Spinal cord (tissue), 10 donors: ENCODE measurements at places on chromosomes 4 and X. TPM values are rescaled to one million over a fixed set of nuclear protein-coding genes. Genes with fewer than 3 reads are reported as not detected.

TMEM47 gene
- 38.5 TPM for total RNA-seq

BMX gene
- 2.9 TPM for total RNA-seq

TIMP1 gene
- 198 TPM for total RNA-seq

EDNRA gene
- 50.6 TPM for total RNA-seq

RAI2 gene
- total RNA-seq: 1.8 TPM

VCX3A gene
- 0.33 TPM for total RNA-seq

MGARP gene
- 1.1 TPM for total RNA-seq

DNA sequence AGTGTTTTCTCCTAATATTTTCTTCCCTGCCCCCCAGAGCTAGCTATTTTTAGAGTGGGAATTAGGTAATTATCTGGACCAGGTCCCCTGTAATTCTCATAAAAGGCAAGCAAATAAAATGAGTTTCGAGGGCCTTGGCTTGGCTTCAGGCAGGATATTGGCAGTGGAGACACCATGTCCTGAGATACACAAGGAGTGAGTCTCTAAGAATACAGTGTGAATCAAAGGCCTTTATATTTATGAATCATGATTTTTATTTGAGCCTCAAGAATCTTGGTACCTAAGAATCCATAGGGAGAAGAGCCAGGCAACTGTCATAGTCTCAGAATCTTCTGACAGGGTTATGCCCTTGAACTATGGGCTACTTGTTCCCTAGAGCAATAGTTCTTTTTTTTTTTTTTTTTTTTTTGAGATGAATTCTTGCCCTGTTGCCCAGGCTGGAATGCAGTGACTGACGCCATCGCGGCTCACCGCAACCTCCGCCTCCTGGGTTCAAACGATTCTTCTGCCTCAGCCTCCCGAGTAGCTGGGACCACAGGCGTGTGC is 205.4 kb downstream of the LDB2 start:
- no peaks in the 10 kb centered on the region for H3K27me3 ChIP-seq
- no peak overlapping the region for H3K4me3 ChIP-seq
- H3K36me3 ChIP-seq: no peaks in the 10 kb centered on the region
- H3K27ac ChIP-seq: no peak overlapping the region
- H3K4me1 ChIP-seq: no peaks in the 10 kb centered on the region

DNA sequence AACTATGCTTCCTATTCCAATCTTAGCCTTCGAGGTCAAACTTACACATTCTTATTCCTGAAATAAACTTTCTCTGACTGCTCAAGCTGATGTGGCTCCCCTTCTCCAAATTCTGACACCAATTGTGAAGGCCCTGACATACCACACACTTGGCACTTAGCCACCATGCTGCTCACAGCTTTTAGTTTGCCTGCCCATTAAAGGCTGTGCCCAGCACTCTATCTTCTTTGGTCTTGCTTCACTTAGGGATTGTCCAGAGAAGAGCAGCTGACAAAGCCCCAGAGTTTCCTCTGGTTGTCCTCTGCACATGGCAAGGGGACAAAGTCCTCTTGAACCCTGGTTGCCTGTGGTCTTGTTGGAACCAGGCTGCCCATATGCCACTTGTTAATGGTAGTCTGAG is 126.1 kb downstream of the ARHGEF9 start:
- no peaks in the 10 kb centered on the region for H3K4me1 ChIP-seq
- H3K27me3 ChIP-seq: no peaks in the 10 kb centered on the region
- no peak overlapping the region for H3K27ac ChIP-seq

GRCh38 chr4:113270520-113271319 is 221.3 kb downstream of the ANK2 start:
- no peak for DNase-seq
- no peaks in the 10 kb centered on the region for H3K36me3 ChIP-seq
- H3K27me3 ChIP-seq: no peaks in the 10 kb centered on the region
- no peak overlapping the region for H3K27ac ChIP-seq

DNA sequence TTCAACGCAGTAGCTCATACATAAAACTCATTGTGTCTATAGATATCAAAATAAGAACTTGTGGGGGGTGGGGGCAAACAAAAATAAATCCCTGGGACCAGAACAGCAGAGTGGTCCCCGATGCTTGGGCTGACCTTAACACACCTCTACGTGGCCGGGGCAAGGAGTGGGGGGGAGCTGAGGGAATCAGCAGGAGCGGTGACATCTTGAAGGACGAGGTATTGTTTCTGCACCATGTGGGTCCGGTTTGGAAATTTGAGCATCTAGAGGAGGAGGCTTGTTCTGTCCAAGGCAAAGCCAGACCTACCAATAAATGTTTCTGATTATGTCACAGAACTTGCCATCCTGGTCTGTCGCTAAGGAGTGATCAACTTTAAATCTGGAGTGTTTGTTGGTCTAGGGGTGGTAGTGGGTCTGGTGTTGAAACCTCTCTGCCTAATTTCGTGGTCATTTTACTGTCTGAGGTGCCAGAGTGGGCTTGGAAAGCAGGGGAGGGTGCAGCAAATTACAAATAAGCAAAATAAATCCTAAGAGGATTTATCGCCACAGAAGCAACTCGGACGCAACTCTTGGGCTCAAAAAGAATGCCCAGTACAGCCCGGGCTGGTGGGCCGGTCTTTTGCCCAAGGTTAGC is 774 bp upstream of the RAPGEF2 start:
- H3K27me3 ChIP-seq: no peaks in the 10 kb centered on the region
- H3K36me3 ChIP-seq: no peaks in the 10 kb centered on the region
- peaks cover 6% of the 10 kb centered on the region for H3K4me1 ChIP-seq
- peak overlapping the region; percentile 61 for H3K27ac ChIP-seq
- H3K4me3 ChIP-seq: peak overlapping the region; percentile 90

DNA sequence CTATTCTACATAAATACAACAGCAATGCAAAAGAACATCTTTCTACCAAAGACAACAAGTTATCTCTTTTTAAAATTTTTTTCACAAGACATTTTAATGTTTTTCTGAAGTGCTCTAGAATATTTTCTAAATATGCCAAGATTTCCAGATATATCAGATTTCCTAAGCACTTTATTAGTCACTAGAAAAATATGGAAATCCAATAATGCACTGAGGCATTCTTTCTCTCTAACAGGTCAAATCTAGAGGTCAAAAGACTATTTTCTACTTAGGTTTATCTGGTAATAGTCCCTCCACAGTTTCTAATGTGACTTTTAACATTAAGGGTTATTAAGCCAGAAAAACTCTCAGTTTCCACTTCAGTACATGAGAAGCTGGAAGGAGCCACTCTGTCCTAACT is 1041.2 kb upstream of the INTU start:
- no peaks in the 10 kb centered on the region for H3K4me1 ChIP-seq
- H3K27me3 ChIP-seq: no peaks in the 10 kb centered on the region
- no peak for DNase-seq
- H3K27ac ChIP-seq: no peak overlapping the region
- no peak overlapping the region for H3K4me3 ChIP-seq

DNA sequence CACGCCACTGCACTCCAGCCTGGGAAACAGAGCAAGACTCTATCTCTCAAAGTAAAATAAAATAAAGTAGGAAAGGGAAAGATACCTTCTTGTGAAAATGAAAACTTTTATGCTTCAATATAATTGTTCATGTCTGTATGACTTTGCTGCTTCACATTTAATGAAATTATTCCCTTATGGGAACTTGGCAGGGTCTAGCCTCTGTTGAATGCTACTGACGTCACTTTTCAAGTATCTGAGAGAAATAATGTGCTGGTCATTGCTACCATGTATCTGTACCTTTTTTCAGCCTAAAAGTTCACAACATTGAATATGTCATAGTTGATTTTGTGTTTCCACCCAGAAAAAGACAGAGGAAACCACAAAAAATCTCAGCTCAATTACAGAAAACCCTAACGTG is 65.2 kb downstream of the PRDM5 start:
- no peaks in the 10 kb centered on the region for H3K4me1 ChIP-seq
- no peaks in the 10 kb centered on the region for H3K36me3 ChIP-seq
- no peak overlapping the region for H3K27ac ChIP-seq
- no peaks in the 10 kb centered on the region for H3K27me3 ChIP-seq
- no peak for DNase-seq
- no peak overlapping the region for H3K4me3 ChIP-seq

- H3K27ac ChIP-seq: no peak overlapping the region
- DNase-seq: peak; percentile 5
- no peaks in the 10 kb centered on the region for H3K36me3 ChIP-seq
- no peaks in the 10 kb centered on the region for H3K4me1 ChIP-seq
Measured at GRCh38 chrX:70262952-70263567, 3.1 kb upstream of the P2RY4 start.

DNA sequence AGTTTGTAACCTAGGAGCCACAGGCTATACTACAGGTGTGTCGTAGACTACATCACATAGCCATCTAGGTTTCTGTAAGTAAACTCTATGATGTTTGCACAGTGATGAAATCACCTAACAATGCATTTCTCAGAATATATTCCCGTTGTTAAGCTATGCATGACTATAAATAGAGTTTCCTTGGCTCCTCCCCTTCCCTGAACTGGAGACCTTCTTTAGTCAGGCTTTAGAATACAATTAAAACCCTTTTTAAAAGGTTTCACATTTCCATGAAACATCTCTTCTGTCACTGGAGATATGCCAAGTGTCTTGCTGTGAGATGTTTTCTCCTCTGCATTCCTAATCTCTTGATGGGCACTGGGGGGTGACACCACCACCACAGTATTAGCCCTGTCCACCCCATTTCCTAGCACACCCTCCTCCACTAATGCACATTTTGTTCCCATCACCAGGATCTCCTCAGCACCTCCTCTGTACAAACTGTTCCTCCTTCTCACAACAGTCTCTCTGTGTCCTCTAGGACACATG is 334.6 kb upstream of the CPEB2 start:
- H3K36me3 ChIP-seq: no peaks in the 10 kb centered on the region
- no peak for DNase-seq
- no peaks in the 10 kb centered on the region for H3K27me3 ChIP-seq
- no peak overlapping the region for H3K27ac ChIP-seq

GRCh38 chr4:22129454-22130029 is 181.0 kb upstream of the KCNIP4 start:
- no peaks in the 10 kb centered on the region for H3K27me3 ChIP-seq
- no peak overlapping the region for H3K4me3 ChIP-seq
- DNase-seq: no peak
- no peaks in the 10 kb centered on the region for H3K36me3 ChIP-seq

- DNase-seq: no peak
- H3K36me3 ChIP-seq: no peaks in the 10 kb centered on the region
- H3K27ac ChIP-seq: no peak overlapping the region
- H3K27me3 ChIP-seq: no peaks in the 10 kb centered on the region
- no peaks in the 10 kb centered on the region for H3K4me1 ChIP-seq
Measured at GRCh38 chr4:74545448-74545847, 100.5 kb downstream of the AREG start.

- no peak overlapping the region for H3K27ac ChIP-seq
- H3K27me3 ChIP-seq: no peaks in the 10 kb centered on the region
- H3K4me1 ChIP-seq: peaks cover 11% of the 10 kb centered on the region
- DNase-seq: no peak
Measured at GRCh38 chr4:2438822-2439718, 20.3 kb downstream of the CFAP99 start.

- H3K4me3 ChIP-seq: no peak overlapping the region
- no peaks in the 10 kb centered on the region for H3K27me3 ChIP-seq
- H3K4me1 ChIP-seq: peaks cover under 1% of the 10 kb centered on the region
- H3K27ac ChIP-seq: no peak overlapping the region
- H3K36me3 ChIP-seq: no peaks in the 10 kb centered on the region
Measured at GRCh38 chr4:1179089-1179441, 6.7 kb upstream of the SPON2 start.

GRCh38 chrX:107711521-107712181 is 63.9 kb downstream of the TSC22D3 start:
- H3K36me3 ChIP-seq: no peaks in the 10 kb centered on the region
- H3K27me3 ChIP-seq: peaks cover 23% of the 10 kb centered on the region
- no peak overlapping the region for H3K27ac ChIP-seq
- H3K4me3 ChIP-seq: no peak overlapping the region
- no peak for DNase-seq

GRCh38 chr4:70925418-70925817 is 23.2 kb downstream of the MOB1B start:
- no peak overlapping the region for H3K4me3 ChIP-seq
- H3K27me3 ChIP-seq: no peaks in the 10 kb centered on the region
- H3K36me3 ChIP-seq: no peaks in the 10 kb centered on the region
- DNase-seq: no peak

DNA sequence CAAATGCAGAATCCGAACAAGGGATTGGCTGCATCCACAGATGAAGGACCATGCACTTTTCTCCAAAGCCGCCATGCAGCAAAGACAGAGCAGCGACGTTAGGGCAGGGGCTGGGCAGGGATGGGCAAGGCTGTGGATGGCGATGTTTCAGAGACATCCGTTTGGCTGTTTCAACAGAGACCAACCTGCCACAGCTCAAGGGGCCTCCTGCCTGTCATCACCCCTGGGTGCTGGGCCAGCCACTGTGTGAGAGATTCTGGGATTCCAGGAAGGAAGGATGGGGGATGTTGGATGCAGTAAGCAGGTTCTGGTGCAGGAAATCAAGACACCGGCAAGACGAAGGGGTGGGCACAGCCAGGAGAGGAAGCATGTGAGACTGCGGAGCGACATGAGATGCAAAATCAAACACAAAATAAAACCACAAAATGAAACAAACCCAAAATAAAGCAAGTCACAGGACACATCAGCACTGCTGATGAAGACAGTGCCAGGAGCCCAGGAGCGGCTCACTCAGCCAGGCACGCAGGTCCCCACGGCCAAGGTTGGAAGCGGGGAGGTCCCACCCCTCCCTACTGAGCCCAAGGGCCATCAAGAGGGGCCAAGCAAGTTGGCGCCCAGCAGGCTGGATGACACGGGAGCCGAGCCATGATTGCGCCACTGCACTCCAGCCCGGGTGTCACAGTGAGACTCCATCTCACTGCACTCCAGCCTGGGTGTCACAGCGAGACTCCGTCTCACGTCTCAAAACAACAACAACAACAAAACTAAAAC is 68.1 kb downstream of the FAM53A start:
- H3K4me3 ChIP-seq: no peak overlapping the region
- no peak overlapping the region for H3K27ac ChIP-seq
- H3K4me1 ChIP-seq: no peaks in the 10 kb centered on the region
- H3K36me3 ChIP-seq: peaks cover 2% of the 10 kb centered on the region
- no peaks in the 10 kb centered on the region for H3K27me3 ChIP-seq

GRCh38 chr4:74431113-74431826 is 13.7 kb upstream of the AREG start:
- H3K27me3 ChIP-seq: no peaks in the 10 kb centered on the region
- H3K4me1 ChIP-seq: no peaks in the 10 kb centered on the region
- no peak overlapping the region for H3K4me3 ChIP-seq
- no peak overlapping the region for H3K27ac ChIP-seq
- no peaks in the 10 kb centered on the region for H3K36me3 ChIP-seq

GRCh38 chr4:149964001-149964796 is 114.0 kb upstream of the DCLK2 start:
- H3K27me3 ChIP-seq: no peaks in the 10 kb centered on the region
- H3K36me3 ChIP-seq: no peaks in the 10 kb centered on the region
- no peak overlapping the region for H3K4me3 ChIP-seq
- H3K27ac ChIP-seq: no peak overlapping the region

DNA sequence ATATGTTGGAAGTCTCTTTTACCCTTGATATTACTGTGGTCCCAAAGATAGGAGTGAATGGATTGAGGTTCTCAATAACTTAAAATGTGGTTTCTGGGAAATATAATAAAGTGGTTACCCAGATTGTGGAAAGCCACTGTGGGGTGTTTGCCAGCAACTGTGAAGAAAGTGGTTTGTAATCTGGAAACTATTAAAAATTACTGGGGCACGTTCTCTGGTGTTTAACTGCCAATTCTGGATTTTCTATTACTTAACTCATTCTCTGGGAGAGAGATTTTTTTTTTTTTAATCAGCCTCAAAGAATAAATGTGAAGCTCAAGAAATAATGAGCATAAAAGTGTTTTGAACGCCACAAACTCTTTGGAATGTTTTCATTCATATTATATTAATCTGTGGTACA is 4.9 kb upstream of the CXCL6 start:
- peaks cover under 1% of the 10 kb centered on the region for H3K27me3 ChIP-seq
- H3K27ac ChIP-seq: no peak overlapping the region
- peaks cover 4% of the 10 kb centered on the region for H3K4me1 ChIP-seq
